ENCODE measurements at places on chromosomes 4 and X.

GRCh38 chr4:111228396-111228795, 605.5 kb upstream of the PITX2 start:
- DNase-seq = peak; percentile 4

DNA sequence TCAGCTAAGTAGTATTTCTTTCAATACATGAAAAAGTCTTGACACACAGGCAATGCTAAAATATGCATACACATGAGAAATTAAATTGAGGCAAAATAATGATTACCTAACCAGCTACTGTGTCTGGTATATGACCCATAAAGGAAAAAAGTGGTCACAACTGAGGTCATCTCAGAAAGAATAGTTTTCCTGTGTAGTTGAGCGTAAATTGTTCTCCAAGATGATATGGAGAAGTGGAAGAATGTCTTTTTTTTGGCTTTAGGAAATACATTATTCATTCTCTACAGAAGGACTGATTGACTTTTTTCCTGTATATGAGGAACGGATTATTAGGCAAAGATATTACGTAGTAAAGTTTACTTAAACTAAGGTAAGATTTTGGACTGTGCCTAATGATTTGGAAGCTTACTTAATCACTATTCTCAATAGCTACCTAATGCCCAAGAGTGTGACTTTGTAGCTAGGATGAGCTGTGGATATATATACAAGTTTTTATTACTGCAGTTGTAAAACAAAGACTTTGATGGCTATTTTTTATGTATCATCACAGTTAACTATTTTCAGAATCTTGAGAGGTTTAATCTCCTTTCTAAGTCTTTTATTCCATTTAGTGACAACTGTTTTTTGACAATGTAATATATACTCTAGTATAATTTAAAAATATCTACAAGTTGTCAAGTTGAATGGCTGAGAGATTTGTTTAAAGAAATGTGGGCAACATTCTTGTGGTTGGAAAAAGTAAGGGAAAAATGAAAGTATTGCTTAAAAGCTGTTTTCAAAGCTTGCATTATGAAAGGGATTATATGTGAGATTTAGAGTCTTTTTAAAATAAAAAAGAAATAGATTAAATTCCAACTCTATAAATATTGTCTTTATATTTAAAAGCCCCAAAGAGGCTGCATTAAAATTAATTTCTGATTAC, 100.2 kb downstream of the PDLIM5 start:
- peak; percentile 50 for DNase-seq

DNA sequence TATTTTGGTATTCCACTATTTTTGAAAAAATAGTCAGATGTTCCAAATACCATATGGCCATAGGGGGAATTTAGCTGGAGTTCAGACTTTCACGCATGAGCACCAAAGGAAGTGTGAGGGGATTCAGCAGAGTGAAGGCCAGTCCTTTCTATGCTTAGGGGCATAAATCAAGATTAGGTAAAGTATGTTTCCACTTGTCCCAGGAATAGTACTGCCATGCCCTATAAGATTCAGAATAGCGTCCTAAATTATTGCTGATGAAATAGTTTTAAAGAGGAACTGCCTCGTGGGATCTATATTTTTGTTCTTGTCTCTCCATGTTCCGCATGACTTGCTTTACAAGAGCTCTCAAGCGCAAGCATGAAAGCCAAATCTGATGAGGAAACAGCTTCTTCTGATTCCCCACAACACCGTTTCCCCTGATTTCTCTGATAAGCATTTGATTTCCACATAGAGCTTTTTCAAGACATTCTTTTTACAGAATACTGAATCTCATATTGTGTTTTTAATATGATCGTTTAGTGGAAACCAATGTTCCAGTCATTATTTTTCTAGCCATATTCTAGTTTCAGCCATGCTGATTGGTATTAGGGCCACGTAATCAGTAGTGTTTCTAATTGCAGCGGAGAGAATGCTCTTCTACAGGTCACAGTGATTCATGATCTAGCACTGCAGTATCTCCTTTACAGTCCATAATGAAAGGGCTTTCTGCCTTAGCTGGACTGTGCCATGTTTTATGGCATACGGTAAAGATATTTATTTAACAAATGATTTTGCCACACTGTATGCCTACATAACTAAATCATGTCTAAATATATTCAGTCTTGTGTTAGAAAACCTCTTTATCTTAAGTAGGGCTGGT, 492.3 kb downstream of the CENPC start:
- DNase-seq = no peak

DNA sequence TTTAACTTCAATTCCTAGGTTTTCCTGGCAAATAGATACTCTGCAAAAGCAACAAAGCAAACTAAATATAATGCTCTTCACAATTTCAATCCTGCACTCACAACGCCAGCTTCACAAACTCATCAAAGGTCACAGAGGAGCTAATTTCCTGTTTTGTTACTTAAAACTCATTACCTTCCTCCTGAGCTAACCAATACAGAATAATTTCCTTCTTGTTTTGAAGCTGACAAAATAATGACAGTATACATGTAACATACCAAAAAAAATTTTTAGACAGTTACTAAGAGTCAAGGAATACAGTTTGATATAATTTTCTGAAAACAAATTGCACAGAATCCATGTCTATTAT, 17.9 kb downstream of the CNOT6L start:
- DNase-seq = no peak
